GF-D8 (cell line): ENCODE measurements at places on chromosomes 12 and 14.

GRCh38 chr12:104342635-104343249, 39.2 kb downstream of the EID3 start:
- DNase-seq: no peak

DNA sequence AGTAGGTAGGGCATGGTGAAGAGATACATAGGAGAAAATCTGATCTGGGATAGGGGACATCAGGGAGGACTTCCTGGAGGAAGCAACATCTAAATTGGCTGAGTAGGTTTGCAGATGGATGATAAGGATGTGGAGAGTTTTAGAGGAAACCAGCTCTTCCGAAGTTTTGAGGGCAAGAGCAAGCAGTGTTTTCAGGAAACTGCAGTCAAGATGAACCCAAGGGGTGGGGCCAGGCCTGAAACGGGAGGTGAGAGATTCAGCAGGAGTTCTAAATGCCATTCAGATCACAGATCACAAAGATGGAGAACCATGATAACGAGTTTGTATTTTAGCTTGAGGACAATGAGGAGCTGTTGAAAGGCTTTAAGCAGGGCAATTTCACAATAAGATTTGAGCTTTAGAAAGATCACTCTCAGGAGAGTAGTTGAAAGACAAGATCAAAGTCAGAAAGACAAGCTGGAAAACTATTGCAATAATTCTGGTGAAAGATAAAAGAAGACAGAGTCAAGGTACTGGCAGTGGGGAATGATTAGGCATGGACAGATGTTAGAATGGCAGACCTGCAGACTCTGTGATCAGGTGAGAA, 70.1 kb upstream of the PLXNC1 start:
- no peak for DNase-seq

- no peak for DNase-seq
These were observed 4.5 kb downstream of the DCN start for GRCh38 chr12:91178139-91178561.

GRCh38 chr14:104966981-104967385, 11.2 kb downstream of the AHNAK2 start:
- DNase-seq: no peak

DNA sequence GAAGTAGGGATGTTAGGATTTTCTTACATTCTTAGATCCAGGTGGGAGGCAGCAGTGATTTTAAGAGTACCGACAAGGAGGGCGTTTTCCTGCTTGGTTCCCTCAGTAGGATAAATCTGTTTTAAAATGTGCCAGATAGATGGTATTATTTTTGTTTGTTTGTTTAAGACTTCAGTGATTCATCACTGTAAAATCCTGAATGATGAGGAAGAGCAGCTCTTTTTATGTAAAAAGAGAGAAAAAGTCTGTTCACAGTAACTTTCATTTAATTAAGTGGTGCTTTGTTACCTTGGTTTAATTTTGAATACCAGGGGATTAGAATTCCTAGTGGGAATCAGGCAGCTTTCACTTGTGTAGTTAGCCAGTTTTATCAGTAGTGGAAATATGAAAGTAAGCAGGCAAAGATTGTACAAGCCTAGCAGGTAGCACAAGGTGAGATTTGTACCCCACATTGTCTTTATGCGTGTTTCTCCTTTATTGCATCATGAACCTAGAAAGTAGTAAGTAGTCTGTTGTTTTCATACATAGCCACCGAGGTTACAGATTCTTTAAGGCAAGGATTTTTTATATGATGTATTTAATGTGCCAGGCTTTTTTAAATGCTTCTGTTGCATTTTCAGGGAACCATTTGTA, 349.6 kb downstream of the CCDC91 start:
- DNase-seq: no peak

DNA sequence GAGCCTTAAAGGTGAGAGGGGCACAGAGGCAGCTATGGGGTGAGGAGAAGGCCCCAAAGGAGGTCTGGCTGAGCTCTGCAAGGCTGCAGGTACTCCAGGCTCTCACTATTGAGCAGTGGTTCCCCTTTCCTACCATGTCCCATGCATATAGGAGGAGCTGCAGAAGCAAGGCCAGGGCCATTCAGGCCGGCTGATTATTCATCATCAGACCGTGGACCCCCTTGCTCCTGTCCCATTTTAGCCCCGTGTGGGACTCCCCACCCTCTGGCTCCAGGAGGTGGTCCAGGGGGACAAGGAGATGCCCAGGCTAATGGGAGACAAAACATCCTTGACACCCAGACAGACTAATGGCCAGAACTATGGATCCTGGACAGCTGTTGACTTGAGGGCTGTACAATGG, 3.1 kb downstream of the GPD1 start:
- no peak for DNase-seq

DNA sequence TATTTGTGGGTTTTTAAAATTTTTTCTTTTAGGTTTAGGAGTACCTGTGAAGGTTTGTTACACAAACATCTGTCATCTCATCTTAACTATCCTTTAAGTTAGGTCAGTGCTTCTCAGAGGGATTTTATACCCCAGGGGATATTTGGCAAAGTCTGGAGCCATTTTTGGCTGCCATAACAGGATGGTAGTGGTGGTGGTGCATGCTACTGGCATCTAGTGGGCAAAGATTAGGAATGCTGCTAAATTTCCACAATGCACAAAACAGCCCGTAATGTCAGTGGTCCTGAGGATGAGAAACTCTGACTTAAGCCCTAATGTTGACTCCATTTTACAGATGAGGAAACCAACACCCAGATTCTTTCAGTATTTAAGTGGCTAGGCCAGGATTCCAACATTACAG, 85.2 kb upstream of the MYF6 start:
- no peak for DNase-seq

- no peak for DNase-seq
These were observed 17.5 kb downstream of the ZNF664 start for GRCh38 chr12:123990511-123990910.
